ENCODE measurements at places on chromosomes 2 and 18.

- DNase-seq, result no peak
Observed at GRCh38 chr2:82819951-82820350, 1639.1 kb downstream of the SUCLG1 start.

GRCh38 chr2:218224186-218224585 is 7.2 kb downstream of the ARPC2 start:
- no peak for DNase-seq

- peak; percentile 22 for DNase-seq
Observed at GRCh38 chr2:70935468-70936164, at the start of gene ATP6V1B1. TSS of gene ATP6V1B1 (plus strand) at chr2:70935900. CDS start at chr2:70935955, 55 bp downstream.

- DNase-seq, result no peak
Observed at GRCh38 chr2:119823734-119824334, 64.1 kb downstream of the PTPN4 start.

DNA sequence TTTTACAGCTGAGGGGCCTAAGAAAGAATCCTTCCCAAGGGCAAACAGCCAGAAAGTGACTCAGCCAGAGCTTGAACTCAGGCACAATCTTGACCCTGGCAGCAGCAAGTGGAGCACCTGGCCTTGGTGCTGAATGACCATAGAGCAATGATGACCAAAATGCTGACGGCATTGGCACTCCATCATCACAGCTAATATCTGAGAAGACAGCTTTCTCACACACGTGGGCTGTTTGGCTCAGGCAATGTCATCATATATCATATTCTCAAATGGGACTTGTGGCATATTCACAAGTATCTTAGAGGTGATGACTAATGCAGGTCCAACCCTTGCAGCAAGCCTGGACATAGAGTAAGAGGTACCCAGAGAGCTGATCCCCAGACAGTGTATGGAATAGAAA is 443.9 kb upstream of the MYT1L start:
- DNase-seq, result peak; percentile 60

- no peak for DNase-seq
Observed at GRCh38 chr2:143150287-143150686, 21.1 kb downstream of the ARHGAP15 start.

- no peak for DNase-seq
Observed at GRCh38 chr2:236550701-236551465, 18.7 kb upstream of the ACKR3 start.

DNA sequence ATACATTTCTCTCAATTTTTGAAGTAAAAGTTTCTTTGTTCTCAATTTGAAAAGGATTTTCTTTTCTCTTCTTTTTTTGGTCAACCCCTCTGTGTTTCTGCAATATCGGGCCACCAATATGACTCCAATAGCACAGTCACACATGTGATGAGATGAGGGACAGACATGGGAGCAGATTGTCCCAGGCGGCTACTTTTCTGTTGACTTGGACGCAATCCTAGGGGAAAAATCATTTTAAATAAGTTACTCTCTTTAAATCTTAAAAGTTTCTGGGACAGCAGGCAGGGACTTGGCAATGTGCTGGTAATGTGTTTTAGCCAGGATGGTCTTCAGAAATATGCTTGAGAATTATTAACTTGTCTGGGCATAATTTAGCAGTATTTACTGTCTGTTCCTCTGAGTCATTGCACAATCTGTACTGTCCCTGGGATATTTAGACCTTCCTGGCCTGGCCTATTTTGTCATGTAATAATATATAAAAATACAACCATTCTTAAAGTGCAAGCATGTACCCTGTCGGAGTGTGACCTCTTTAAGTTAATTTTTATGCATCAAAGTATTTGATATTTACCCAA is 388.5 kb upstream of the FANCL start:
- no peak for DNase-seq

GRCh38 chr2:191215666-191216065 is 29.5 kb upstream of the MYO1B start:
- DNase-seq, result no peak

GRCh38 chr2:95057535-95058370 is 32.2 kb downstream of the MAL start:
- no peak for DNase-seq

- DNase-seq, result peak; percentile 12
Observed at GRCh38 chr2:16525265-16525887, 140.3 kb downstream of the CYRIA start.

GRCh38 chr2:121884511-121884921 is 129.1 kb downstream of the TSN start:
- DNase-seq, result no peak

- DNase-seq, result no peak
Observed at GRCh38 chr18:68791801-68792200, 6.1 kb upstream of the CCDC102B start.

GRCh38 chr2:30776831-30777635 is 30.2 kb downstream of the CAPN13 start:
- no peak for DNase-seq

GRCh38 chr2:186256540-186256939 is 229.5 kb upstream of the ZC3H15 start:
- DNase-seq, result peak; percentile 51

DNA sequence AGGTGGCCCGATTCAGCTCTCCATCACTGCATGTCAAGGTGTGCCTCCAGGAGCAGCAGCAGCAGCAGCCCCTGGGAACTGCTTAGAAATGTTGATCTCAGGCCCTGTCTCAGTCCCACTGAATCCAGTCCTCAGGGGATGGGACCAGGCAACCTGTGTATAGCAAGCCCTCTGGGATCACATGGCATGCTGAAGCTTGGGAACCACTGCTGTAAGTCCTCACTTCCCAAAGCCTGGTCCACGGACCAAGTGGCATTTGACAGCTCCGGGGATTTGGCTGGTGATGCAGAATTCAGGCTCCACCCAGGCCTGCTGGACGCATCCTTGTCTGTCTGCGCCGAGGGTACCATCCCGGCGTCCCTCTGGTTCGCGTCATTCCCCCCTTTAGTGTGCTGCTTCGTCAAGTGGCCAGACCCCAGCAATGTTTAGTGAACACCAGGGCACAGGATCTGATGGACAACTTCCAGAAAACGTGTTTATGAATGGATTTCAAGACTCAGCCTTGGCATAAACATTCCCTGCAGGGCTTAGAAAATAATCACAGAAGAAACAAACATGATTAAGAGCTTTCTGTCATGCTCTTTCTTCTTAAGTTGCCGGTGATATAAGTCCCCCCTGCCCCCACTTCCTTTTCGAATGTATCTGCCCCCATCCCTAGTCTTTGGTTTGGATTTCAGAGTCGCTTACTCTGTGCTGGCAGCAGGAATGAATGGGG is 234.0 kb downstream of the GBX2 start:
- no peak for DNase-seq

GRCh38 chr18:26864658-26865057 is 849 bp downstream of the AQP4 start:
- no peak for DNase-seq

DNA sequence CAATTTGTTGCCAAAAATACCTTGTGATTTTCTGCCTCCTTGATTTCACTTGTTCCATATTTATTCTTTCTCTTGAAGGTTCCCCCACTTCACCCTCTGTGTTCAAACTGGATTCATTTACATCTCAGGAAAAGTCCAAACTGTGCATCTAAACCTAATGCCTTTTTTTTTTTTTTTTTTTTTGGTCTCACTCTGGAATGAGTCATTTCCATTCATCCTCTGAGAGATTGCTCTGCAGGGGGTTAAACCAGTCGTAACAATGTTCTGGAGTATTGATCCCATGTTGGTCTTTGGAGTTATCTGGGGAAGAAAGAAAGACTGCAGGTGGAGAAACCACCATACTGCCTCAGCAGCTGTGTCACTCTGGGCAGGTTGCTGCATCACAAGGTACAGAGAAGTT is 119.7 kb downstream of the TACR1 start:
- no peak for DNase-seq

- no peak for DNase-seq
Observed at GRCh38 chr2:240783819-240784621, 36.0 kb downstream of the KIF1A start.
